ENCODE measurements at places on chromosomes 2 and 18. TPM values are rescaled to one million over a fixed set of nuclear protein-coding genes. Genes with fewer than 3 reads are reported as not detected.

UGT1A4 gene
- not detected for total RNA-seq

LONRF2 gene
- total RNA-seq: 1.1 TPM

REG3A gene
- 3.2 TPM for total RNA-seq

- no peak for DNase-seq
These were observed 132.4 kb upstream of the TRIB2 start for GRCh38 chr2:12584338-12584737.

DNA sequence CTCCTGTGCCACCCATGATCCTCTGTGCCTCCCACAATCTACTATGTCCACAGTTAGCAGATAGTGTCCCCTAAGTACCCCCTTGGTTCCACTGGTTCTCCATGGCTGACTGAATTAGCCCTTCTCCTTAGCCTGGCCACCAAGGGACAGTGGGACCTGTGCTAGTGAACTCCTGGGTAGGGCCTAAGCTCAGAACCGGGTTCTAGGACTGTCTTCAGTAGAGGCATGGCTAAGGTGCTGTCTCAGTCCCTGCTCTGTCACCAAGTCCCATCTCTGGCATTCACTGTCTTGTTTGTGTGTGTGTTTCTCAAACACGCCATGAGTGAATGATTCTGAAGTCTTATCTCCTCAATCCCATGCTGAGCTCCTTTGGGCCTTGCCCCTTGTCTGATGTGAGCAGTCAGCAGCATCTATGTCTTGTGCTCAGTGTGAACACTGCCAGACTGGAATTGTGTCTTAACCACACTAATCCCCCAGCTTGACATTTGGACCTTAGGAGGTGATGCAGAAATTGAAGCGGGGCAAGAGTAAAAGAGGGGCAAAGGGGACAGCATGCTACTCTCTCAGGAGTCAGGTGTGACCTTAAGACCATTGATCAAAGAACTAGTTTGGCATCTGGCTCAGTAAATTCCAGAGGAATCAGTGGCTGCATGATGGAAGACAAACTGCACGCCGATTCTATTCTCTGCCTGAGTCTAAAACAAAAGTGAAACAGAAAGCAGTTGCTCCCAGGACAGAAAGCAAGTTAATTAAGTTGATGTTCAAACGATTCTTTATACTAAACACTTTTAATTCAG, 190.5 kb downstream of the ALPK2 start:
- no peak for DNase-seq

GRCh38 chr18:52903857-52904256, 563.9 kb downstream of the DCC start:
- DNase-seq: no peak

C2orf72 gene
- total RNA-seq: not detected
